ENCODE measurements at places on chromosomes 5 and 9.

GRCh38 chr5:20832204-20833080 is 844.4 kb upstream of the CDH18 start:
- DNase-seq, result no peak

- DNase-seq, result no peak
Measured at GRCh38 chr9:123658792-123659191, 271.1 kb downstream of the DENND1A start.

GRCh38 chr9:112541685-112542084 is 55.1 kb downstream of the KIAA1958 start:
- DNase-seq, result no peak

DNA sequence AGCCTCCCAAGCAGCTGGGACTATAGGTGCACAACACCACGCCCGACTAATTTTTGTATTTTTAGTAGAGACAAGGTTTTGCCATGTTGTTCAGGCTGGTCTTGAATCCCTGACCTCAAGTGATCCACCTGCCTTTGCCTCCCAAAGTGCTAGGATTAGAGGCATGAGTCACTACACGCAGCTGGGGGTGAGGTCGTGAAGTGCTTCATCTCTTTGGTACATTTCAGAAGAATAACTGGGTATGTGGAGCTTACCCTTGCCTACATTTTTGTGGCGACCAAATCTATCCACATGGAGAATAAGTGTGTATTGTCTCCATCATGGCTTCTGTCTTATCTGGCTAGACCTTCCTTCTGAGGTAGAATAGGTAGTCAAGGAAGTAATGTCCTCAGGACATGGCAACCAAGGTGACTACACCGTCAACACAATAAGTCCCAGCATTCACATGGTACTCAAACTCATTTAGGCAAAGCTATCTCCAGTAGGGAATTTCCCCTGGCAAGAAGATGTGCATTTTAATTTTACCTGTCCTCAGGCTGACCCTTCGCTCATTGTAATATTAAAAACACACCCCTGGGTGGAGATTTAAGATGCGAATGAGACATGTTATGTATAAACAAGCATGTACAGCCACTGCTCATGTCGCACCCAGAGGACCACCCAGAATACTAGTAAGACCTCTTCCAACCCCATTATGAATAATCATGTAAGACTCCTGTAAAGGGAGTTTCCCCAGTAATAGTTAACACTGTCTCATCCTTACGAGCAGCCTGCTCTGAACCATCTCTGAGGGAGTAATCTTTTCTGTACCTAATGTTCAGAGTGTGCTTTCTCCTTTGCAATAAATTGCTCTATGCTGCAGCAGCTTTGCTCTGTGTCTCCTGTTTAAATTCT is 1173.2 kb downstream of the TAF11L14 start:
- no peak for DNase-seq

DNA sequence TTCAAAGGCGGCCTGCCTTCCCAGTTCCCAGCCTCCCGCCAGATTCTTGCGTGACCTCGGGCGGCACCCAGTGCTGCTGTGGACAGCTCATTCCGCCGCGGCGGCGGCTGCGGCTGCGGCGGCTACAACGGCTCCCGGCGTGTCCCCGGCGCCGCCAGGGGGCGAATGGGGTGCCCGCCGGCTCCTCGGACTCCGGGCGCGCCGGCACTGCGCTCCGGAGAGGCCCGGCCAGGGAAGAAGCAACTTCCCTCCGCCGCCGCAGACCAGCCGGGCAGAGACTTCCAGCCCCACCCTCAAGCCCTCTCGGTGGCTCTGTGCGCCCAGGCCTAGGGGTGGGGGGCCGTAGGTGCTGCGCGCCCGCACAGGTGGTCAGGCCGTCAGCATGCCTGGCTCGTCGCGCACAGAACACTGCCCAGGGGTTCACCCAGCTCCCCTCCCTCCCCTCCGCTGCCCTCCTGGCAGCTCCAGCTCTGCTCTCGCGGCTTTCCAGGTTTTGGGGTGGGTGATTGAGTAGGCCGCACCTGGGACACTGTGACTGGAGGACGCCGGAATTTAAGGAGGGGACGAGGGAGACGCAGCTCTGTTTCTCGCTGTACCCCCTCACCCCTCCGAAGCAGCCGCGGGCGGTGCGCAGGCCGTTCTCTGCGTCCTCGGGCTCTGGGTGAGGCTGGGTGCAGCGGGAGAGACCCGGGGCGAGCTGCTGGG is 20.2 kb downstream of the IGIP start:
- DNase-seq, result peak; percentile 90

- DNase-seq, result no peak
Measured at GRCh38 chr5:142303565-142303964, 21.3 kb downstream of the SPRY4 start.

DNA sequence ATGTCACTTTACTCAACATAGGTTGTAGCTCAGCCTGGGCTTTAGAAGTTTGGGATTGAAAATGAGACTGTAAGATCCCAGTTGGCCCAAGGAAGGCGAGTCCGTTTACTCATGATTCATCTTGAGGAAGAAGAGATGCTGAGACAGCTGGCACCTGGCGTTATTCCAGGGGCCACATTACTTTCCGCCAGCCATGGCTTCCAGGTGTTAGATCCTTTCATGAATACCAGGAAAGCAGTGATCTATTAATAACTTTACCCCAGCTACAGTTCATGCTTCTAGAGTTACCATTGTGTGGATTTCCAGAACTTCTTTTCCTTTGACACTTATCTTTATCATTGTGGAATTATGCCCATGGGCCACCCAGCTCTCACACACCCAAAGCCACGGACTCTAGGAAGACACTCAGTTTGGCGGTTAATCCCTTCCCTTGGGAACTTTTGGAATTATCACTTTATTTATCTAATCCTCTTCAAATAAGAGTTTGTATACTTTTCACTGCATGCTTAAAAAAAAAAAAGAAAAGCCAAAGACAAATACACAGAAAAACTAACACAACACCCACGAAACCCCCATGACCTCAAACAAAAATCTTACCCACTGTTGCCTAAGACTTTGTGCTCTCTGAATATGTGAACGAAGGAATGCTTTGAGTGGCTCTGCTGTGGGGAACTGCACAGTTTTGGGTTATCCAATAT is 26.9 kb downstream of the RAI14 start:
- no peak for DNase-seq

GRCh38 chr5:98372351-98372750 is 401.1 kb upstream of the RGMB start:
- DNase-seq, result no peak

- DNase-seq, result no peak
Measured at GRCh38 chr9:6907772-6908381, 150.1 kb downstream of the KDM4C start.

DNA sequence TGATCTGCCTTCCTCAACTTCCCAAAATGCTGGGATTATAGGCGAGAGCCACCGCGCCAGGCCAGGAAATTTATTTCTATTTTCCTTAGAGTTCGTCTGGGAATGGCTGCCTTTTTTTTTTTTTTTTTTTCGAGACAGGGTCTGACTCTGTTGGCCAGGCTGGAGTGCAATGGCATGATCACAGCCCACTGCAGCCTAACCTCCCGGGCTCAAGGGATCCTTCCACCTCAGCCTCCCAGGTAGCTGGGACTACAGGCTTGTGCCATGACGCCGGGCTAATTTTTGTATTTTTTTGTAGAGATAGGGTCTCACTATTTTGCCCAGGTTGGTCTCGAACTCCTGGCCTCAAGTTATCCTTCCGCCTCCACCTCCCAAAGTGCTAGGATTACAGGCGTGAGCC is 888 bp upstream of the LAMC3 start:
- DNase-seq, result no peak

DNA sequence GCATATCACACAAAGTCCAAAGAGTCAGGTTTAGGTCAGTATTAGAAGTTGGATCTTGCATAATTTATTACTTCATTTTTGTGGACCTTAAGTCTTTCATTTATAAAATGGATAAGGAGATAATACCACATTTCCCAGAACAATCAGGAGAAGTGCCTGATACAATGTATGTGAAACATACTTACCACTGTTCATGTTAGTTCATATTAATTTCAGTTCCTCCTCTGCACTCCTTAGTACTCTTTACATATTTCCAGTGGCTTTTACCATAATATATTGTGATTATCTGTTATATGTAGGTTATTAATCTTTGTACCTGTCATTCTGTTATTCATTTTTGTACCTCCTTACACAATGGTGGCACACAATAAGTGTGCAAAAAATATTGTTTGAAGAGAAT is 214.4 kb downstream of the ARL15 start:
- DNase-seq, result no peak

GRCh38 chr9:27413511-27414219 is 110.4 kb upstream of the IFNK start:
- DNase-seq, result no peak

GRCh38 chr9:101453776-101454570 is 18.4 kb upstream of the ALDOB start:
- no peak for DNase-seq

DNA sequence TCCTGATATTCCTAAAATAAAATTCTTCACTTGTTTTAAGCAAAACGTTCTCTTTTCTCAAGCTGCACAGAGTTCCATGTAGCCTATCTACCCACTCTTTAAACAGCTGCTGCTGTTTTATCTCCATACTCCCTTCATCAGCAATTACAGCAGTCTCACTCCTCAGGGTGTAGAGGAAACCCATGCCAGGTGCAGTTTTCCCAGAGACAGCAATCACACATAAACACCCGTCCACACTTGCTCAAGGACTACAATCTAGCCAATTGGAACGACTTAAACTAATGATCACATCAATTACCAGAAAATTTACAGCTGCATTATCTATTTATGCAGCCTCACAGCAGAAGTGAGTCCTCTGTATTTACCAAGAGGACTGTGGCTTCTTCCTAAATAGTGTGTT is 141.7 kb downstream of the HTR1A start:
- DNase-seq, result no peak

GRCh38 chr9:86287013-86287412 is 4.7 kb upstream of the ISCA1 start:
- peak; percentile 24 for DNase-seq

GRCh38 chr9:79574781-79575180 is 3.0 kb downstream of the TLE4 start:
- DNase-seq, result no peak

DNA sequence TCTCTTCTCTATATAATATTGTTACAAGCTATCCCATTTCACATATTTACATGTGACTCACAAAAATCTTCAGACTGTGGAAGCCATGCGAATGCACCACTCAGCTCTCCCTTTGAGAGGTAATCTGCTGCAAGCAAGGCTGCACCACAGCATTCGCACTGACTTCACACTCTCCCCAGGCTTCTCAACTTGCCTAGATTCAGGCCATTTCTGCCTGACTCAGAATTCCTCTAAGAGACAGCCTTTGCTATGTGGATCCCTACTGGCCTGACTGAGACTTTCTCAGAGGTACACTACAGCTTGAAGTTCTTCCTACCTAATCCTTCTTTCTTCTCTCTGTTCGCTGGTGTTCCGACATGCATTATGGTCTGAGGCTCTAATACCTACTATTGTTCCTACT is 21.1 kb upstream of the DMRTA1 start:
- no peak for DNase-seq

DNA sequence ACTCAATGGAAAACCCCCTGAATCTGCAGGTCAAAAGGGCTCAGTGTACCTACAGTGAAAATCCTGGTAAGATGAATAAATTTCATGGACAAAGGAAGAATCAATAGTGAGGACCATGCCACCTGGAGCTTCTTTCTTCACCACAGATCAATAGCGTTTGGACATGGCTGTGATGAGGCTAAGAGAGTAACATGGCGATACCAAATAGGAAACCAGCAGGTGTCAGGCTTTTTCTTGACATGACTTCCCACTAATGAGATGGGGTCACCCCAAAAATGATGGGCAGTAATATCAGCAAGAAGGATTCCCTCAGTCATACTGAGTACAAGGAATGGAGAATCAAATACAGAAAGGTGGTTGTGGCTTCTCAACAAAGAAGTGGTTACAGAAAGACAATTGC is 208.5 kb upstream of the PLPPR1 start:
- no peak for DNase-seq

DNA sequence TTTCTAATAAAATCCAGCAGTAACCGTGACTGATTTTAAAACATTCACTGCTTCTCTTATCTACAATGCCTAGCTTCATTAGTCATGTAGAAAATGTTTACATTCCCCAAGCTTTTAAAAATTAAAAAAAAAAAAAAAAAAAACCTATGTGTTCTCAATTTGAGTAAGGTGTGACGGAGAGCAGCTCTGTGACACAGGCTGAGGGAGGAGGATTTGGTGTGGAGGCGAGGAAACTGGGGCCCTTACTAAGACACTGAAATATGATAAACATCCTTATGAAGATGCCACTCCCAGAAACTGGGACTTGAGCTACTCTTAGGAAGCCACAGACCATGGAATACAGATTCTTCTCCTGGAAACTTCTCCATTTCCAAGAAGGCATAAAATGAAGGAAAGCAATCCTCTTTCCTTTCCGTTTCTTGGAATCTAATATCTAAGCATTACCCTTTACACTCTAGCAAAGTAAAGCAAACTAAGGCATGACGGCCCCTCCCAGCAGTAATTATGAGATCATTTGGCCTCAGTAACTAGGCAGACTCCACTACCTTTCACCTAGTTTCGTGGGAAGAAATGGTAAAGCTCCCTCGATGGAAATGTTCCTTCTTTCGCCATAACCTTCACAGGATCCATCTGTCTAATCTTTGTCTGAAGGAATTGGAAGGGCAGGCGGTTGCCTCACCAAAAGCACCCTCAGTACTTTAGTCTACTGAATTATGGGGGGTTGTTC is 23.5 kb downstream of the GRAMD2B start:
- DNase-seq, result no peak

DNA sequence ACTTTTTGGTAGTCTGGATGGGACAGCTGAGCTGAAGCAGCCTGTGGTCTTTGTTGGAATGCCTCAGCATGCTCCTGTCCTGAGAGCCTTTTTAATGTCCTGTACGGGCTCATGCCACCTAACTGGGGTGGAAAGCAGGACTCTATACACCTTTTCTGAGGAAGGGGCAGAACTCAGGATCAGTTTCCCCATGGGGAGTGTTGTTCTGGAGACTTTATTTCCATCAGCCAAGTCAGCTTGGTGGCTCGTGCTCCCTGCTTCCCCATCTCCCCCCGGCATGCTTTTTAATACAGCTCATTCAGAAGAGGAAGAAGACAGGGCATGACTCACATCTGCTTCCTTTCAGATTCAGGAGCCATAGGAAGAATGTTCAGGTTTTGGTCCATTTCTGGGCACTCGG is 5.1 kb upstream of the SEPTIN8 start:
- DNase-seq, result no peak

- DNase-seq, result no peak
Measured at GRCh38 chr5:75672616-75673015, 44.6 kb downstream of the POC5 start.

DNA sequence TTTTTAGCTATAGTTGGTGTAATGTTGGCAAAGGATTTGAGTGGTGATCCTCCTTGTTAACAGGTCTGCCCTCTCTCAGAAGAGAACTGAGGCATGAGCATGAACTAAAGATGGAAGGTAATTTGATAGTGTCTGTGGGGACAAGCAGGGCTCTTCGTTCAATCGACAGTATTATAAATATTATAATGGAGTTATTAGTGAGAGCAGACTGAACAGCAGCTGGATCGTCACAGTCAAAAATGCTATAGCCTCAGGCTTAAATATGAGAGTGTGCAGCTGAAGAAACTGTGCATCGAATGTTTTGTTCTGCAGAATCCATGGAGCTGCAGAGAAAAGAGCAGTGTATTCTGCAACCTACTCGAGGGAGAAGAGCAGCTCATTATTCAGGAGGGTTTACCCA is 757.3 kb downstream of the DNAH5 start:
- DNase-seq, result no peak

- DNase-seq, result no peak
Measured at GRCh38 chr5:78534148-78534904, 114.2 kb downstream of the LHFPL2 start.
